Activated T-cell treated with anti-CD3 and anti-CD28 coated beads, Interleukin-2, amount 50 U/mL, for 24 hours (primary cell): ENCODE measurements at places on chromosomes 3 and 15.

DNA sequence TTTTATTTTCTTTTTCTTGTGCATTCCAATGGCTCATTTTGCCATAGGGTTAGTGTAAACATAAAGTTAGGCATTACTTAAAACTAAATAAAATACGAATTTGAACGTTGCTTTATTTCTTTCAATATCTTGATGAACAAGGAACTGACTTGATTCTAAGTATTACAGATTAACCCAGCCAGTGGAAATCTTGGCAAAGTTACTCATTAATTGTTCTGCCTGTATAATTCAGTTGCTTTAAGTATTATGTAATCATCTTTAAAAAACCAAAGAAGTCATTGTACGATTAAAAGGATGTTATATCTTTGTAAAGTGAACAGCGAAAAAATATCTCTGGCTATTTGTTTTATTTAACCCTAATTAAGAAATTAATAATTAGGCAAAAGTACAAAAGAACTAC lies 737.9 kb upstream of the BCHE start:
- no peaks in the 10 kb centered on the region for H3K27me3 ChIP-seq
- H3K36me3 ChIP-seq, result no peaks in the 10 kb centered on the region
- no peaks in the 10 kb centered on the region for H3K4me1 ChIP-seq
- H3K4me3 ChIP-seq, result no peak overlapping the region
- no peak for DNase-seq

GRCh38 chr3:52801839-52802238 lies 7.2 kb downstream of the ITIH3 start:
- no peaks in the 10 kb centered on the region for H3K4me1 ChIP-seq
- no peak overlapping the region for H3K27ac ChIP-seq
- no peak for DNase-seq
- H3K4me3 ChIP-seq, result no peak overlapping the region
- no peaks in the 10 kb centered on the region for H3K36me3 ChIP-seq

GRCh38 chr3:133573629-133574194 lies at the start of gene CDV3:
TSS of gene CDV3 (plus strand) at chr3:133573686. CDS start at chr3:133574045, 359 bp downstream.
- peak within 1 kb of the TSS; percentile 91 for H3K4me3 ChIP-seq
- H3K4me1 ChIP-seq, result peaks cover 59% of the 10 kb centered on the region
- peak within 1 kb of the TSS; percentile 96 for H3K27ac ChIP-seq
- peaks cover 44% of the 10 kb centered on the region for H3K36me3 ChIP-seq
- DNase-seq, result no peak

- H3K4me1 ChIP-seq, result no peaks in the 10 kb centered on the region
- no peak overlapping the region for H3K4me3 ChIP-seq
- H3K36me3 ChIP-seq, result no peaks in the 10 kb centered on the region
- H3K27me3 ChIP-seq, result no peaks in the 10 kb centered on the region
- H3K27ac ChIP-seq, result no peak overlapping the region
Observed at GRCh38 chr3:170309046-170309445, 48.5 kb upstream of the SKIL start.

GRCh38 chr15:47409038-47409437 lies 308.3 kb upstream of the SEMA6D start:
- no peaks in the 10 kb centered on the region for H3K4me1 ChIP-seq
- no peaks in the 10 kb centered on the region for H3K27me3 ChIP-seq
- H3K27ac ChIP-seq, result no peak overlapping the region
- H3K4me3 ChIP-seq, result no peak overlapping the region
- no peaks in the 10 kb centered on the region for H3K36me3 ChIP-seq
- DNase-seq, result no peak

- DNase-seq, result no peak
- no peak overlapping the region for H3K4me3 ChIP-seq
- H3K27ac ChIP-seq, result no peak overlapping the region
- no peaks in the 10 kb centered on the region for H3K36me3 ChIP-seq
- no peaks in the 10 kb centered on the region for H3K4me1 ChIP-seq
Observed at GRCh38 chr3:106629215-106629832, 747.9 kb upstream of the CCDC54 start.

- no peaks in the 10 kb centered on the region for H3K36me3 ChIP-seq
- H3K4me3 ChIP-seq, result no peak overlapping the region
- H3K27me3 ChIP-seq, result no peaks in the 10 kb centered on the region
- no peak overlapping the region for H3K27ac ChIP-seq
- no peaks in the 10 kb centered on the region for H3K4me1 ChIP-seq
Observed at GRCh38 chr3:6733699-6734394, 127.1 kb upstream of the GRM7 start.

DNA sequence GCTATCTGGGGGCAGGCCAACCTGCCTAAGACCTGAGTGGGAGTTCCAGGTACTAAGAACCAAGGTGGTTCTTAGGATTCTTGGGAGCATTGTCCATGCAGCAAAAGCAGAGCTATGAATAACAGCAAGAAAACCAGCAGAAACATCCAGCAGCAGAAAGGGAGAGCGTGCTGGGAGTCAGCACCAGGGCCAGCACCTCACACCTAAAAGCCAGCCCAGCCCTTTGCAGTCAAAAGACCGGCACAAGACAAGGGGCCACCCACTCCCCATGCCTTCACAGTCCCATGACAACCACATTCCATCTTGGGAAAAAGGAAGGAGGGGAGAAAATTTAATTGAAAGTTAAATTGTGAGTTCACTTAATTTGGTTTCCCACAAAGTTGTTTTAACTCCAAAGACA lies 364.9 kb downstream of the AGBL1 start:
- H3K4me1 ChIP-seq, result no peaks in the 10 kb centered on the region
- no peak overlapping the region for H3K27ac ChIP-seq
- no peaks in the 10 kb centered on the region for H3K36me3 ChIP-seq

- no peak overlapping the region for H3K27ac ChIP-seq
- peak; percentile 17 for DNase-seq
- H3K4me3 ChIP-seq, result no peak overlapping the region
Observed at GRCh38 chr3:46660003-46660402, 33.5 kb downstream of the ALS2CL start.

DNA sequence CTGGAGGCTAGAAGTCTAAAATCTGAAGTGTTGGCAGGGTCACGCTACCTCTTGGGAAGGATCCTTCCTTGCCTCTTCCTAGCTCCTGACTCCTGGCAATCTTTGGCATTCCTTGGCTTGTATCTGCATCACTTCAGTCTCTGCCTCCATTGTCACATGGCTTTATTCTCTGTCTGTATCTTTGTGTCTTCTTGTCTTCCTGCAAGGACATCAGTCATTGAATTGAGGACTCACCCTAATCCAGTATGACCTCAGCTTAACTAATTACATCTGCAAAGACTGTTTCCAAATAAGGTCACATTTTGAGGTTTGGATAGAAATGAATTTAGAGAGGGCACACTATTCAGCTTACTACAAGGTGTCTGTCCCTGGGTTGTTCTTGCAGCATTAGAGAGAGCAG lies 31.1 kb upstream of the UTS2B start:
- no peaks in the 10 kb centered on the region for H3K27me3 ChIP-seq
- no peak overlapping the region for H3K27ac ChIP-seq
- H3K4me3 ChIP-seq, result no peak overlapping the region
- no peak for DNase-seq
- peaks cover 12% of the 10 kb centered on the region for H3K4me1 ChIP-seq
- peaks cover 10% of the 10 kb centered on the region for H3K36me3 ChIP-seq

- no peak overlapping the region for H3K27ac ChIP-seq
- no peaks in the 10 kb centered on the region for H3K4me1 ChIP-seq
- H3K36me3 ChIP-seq, result no peaks in the 10 kb centered on the region
- no peaks in the 10 kb centered on the region for H3K27me3 ChIP-seq
- no peak for DNase-seq
- no peak overlapping the region for H3K4me3 ChIP-seq
Observed at GRCh38 chr3:195597848-195598247, 14.1 kb upstream of the APOD start.

GRCh38 chr15:88401996-88402656 lies 65.1 kb downstream of the MRPL46 start:
- H3K4me3 ChIP-seq, result no peak overlapping the region
- H3K27me3 ChIP-seq, result peaks cover 23% of the 10 kb centered on the region
- DNase-seq, result peak; percentile 43
- H3K27ac ChIP-seq, result no peak overlapping the region

DNA sequence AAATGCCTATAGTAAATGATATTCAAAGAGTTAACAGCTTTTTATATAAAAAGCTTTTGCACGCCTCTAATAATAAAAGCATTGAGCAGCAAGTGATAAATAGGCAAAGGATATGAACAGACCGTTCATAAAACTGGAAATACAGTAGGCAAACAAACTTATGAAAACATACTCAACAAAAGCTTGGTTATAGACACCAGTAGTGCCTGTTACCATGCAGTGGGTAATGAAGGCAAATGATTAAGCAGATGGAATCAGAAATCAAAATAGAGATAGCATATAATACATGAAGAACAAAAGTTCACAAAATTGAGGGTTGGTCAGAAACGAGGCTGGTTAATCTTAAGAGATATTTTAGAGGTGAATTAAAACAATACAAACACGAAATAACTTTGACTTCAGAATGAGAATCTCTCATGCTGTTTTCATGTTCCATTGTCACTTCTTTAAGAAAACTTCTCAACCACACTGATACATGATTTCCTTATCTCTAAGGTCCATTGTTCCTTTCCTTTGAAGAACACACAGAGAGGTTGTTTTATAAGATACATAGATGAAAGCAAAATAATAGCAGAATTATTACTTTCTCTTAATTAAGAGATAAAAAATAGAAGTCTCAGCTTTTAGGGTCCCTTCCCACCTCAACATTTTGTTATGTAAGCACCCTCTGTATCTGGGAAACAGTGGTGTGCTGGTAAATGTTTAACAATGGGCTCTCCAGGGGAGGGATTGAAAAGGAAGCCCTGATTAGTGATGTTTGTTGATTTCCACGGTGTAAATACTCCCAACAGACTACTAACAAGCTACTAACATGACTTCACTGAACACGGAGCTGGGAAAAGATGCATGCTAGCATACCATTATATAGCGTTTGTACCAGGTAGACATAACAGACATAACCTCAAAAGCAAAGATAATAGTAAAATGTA lies 12.6 kb downstream of the RASGRP1 start:
- H3K27ac ChIP-seq, result peak overlapping the region; percentile 84
- no peak for DNase-seq
- H3K36me3 ChIP-seq, result peaks cover 94% of the 10 kb centered on the region
- peak overlapping the region; percentile 54 for H3K4me3 ChIP-seq

DNA sequence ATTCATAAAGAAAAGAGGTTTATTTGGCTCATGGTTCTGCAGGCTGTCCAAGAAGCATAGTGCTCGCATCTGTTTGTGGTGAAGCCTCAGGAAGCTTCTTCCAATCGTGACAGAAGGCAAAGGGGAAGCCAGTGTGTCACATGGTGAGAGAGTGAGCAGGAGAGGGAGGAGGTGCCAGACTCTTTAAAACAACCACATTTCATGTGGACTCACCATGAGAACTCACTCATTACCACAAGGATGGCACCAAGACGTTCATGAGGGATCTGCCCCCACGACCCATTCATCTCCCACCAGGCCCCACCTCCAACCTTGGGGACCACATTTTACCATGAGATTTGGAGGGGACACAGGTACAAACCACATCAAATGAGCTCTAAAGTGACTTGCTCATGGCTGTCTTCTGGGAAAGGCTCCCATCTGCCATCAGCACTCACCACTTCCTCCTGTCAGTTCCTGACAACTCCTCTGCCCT lies 327.3 kb upstream of the TLE3 start:
- H3K36me3 ChIP-seq, result no peaks in the 10 kb centered on the region
- H3K4me1 ChIP-seq, result peaks cover 26% of the 10 kb centered on the region
- DNase-seq, result peak; percentile 42
- no peaks in the 10 kb centered on the region for H3K27me3 ChIP-seq
- H3K4me3 ChIP-seq, result no peak overlapping the region
- H3K27ac ChIP-seq, result peak overlapping the region; percentile 63

- no peaks in the 10 kb centered on the region for H3K27me3 ChIP-seq
- peaks cover 7% of the 10 kb centered on the region for H3K4me1 ChIP-seq
- H3K4me3 ChIP-seq, result no peak overlapping the region
- DNase-seq, result no peak
- no peak overlapping the region for H3K27ac ChIP-seq
- no peaks in the 10 kb centered on the region for H3K36me3 ChIP-seq
Observed at GRCh38 chr3:68019876-68020275, 365.5 kb upstream of the SUCLG2 start.
